ENCODE measurements at places on chromosomes 4 and X.

DNA sequence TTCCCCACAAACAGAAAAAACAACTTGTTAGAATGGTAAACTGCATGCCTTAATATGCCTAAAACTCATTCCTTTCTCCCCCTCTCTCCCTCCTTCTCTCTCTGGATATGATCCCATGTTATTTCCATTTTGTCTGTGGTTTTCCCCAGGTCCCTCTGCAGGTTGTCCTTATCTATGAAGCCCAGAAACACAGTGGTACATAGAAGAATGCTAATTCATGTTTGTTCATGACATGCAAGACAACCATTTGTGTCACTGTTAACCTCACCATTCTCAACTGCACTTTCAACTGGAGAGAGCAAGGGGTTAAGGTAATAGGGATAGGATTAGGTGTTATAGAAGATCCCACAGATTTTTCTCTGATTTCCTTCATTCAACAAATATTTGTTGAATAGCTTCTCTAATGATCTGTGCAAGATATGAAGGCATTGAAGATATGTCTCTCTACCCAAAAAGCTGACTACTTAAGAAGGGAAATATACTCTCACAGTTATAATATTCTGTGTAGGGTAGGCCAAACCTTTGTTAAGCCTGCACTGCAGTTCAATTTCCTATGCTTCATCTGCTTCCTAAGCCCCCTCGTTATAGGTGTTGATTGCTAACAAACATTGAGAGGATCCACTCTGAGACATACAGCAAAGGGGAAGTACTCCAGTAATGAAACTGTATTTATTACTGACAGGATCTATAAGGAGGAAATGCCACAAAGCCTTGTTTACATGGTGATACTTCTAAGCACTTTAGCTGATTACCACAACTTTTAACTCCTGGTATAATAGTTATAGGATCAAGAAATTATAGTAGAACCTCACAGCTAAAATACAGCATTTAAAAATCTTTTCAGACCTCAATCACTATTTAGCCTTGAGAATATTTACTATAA lies 96.1 kb downstream of the FRYL start:
- DNase-seq, result no peak

GRCh38 chr4:16897991-16898827 lies at the start of gene LDB2:
LDB2 (minus strand) TSS chr4:16898645.
- DNase-seq, result peak; percentile 88

- DNase-seq, result peak; percentile 86
These were observed 23.7 kb downstream of the DCHS2 start for GRCh38 chr4:154467886-154468285.

DNA sequence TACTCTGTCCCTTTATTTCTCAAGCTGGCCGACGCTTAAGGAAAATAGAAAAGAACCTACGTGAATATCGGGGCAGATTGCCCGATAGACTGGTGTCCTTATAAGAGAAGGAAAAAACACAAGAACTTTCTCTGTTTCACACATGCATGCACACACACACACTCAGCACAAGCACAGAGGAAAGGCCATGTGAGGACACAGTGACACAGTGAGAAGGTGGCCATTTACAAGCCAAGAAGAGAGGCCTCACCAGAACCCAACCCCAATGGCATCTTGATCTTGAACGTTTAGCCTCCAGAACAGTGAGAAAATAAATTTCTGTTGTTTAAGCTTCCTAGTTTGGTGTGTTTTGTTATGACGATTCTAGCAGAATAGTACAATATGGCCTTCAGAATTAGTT lies 37.0 kb downstream of the SPRY1 start:
- DNase-seq, result no peak

DNA sequence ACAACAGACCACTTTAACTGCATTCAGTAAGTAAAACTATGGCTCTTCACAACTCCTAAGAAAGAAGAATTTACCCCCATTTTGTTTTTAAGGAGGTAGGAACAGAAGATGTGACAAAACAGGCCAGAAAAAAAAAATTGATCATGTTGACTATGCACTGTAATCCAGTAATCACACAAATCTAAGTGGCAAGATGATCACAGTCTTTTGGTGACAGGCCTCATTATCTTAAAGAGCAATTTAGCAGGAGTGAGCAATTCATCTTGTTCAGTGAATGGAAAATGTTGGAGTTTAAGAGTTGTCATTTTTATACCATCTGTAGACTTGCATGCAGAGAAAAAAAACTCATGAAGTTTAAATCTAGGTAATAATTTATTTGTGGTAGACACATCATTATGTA lies 115.1 kb downstream of the SLC39A8 start:
- DNase-seq, result no peak

DNA sequence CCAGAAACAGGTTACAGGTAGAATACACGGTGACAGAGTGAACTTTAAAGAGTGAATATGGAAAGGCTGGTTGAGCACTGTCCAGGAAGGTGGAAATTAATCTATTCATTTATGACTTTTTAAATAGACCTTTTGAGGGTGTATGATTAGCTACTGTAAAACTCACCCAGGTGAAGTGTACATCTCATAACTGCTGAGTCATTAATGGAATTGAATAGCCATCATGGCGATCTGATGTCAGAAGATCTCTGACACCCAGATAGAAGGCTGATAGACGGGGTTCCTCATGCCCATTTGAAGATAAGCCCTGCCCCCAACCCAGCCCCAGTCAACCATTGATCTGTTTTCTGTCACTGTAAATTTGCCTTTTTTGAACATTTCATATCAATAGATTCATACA lies 84.0 kb downstream of the PRSS12 start:
- DNase-seq, result no peak

- no peak for DNase-seq
These were observed 418.1 kb downstream of the BCOR start for GRCh38 chrX:39679497-39680157.

DNA sequence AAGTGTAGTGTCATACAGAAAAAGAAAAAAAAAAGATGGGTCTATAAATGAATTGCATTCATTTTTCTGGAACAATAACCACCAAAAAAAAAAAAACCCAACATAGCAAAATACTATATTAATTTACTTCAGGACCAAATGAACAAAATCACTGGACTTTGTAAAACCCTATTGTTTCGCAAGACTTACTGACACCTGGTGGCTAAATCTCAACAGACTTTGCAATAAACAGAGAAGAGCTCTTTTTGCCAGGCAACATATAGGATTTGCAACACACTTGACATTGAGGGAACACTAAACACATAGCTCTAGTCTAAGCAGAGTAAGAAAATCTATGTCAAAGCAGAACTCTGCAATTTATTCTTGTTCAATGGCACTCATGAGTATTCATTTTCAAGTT lies 990.2 kb downstream of the STPG2 start:
- no peak for DNase-seq

Measured in lung (tissue), 17 donors.